NCI-H1930 (cell line): ENCODE measurements at places on chromosomes 13 and 19.

DNA sequence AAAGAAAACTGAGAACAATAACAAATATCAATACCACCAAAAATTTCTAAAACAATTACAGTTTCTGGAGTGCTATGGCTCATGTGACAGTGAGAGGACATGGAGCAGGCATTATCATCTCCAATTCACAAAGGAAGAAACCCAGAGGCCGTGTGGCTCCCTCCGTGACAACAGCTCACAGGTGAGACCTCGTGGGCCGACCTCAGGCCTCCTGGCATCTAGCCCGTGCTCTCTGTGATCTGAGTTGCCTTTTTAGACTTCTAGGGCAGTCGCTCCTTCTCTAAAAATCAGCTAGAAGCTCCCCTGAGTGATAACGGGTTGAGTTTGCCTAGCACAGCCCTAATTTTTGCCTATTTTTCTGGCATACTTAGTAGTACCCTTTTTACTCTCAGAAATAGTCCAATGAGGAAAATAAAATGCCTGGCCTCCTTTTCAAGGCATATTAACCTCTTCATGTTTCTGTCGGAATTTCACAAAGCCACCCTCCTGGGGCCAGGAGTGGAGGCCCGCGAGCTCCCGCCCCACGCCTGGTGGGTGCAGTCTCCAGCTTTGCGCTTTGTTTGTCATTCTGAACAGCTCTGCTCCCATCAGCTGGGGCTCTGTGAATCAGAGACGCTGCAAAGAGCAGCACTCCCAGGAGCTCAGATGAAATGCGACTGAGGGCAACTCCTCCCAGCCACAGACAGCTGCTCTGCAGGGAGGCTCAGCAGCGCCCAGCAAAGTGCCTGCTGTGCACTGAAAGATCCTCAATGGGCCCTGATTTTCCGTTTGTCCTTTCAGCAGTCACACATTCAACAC, 292.5 kb downstream of the UQCRFS1 start:
- DNase-seq: no peak

GRCh38 chr13:67094952-67095351, 135.2 kb downstream of the PCDH9 start:
- DNase-seq: no peak

- no peak for DNase-seq
Observed at GRCh38 chr19:31528261-31528660, 179.0 kb upstream of the TSHZ3 start.

DNA sequence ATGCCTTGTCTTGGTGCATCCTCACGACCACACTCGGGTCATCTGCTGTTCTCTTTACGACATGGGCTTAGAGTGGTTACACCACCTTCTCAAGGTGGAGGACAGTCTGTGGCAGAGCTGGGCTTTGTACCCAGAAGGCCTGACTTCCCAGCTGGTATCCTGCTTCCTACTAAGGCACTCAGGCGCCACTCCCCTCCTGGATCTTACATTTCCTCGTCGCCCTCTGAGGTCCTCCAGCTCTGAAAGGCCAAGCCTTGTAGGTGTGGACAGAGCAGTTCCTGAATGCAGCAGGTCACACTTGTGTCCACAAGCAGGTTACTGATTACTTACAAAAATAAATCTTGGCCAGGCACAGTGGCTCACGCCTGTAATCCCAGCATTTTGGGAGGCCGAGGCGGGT, 11.9 kb downstream of the SYCE2 start:
- no peak for DNase-seq

DNA sequence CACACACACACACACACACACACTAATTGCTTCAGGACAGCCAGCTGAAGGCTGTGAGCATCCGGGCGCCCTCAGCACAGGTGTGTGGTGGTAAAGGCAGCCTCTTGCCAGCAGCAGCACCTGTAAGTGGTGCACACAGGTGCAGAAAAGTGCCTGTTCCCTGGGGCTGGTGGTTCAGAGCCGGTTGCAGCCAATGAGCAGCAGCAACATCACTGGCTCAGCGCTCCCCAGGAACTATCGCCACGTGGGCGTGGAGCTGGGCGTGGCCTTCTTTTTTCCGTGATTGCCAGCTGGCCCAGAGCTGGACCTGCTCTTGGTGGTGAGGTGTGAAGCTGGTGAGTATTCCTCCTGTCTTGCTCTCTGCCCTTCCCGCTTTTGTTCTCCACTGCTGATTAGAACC, at the start of gene NLRP5:
Gene NLRP5, plus strand, starts transcription at position 289 of the 400 bp plus-strand sequence.
- no peak for DNase-seq

DNA sequence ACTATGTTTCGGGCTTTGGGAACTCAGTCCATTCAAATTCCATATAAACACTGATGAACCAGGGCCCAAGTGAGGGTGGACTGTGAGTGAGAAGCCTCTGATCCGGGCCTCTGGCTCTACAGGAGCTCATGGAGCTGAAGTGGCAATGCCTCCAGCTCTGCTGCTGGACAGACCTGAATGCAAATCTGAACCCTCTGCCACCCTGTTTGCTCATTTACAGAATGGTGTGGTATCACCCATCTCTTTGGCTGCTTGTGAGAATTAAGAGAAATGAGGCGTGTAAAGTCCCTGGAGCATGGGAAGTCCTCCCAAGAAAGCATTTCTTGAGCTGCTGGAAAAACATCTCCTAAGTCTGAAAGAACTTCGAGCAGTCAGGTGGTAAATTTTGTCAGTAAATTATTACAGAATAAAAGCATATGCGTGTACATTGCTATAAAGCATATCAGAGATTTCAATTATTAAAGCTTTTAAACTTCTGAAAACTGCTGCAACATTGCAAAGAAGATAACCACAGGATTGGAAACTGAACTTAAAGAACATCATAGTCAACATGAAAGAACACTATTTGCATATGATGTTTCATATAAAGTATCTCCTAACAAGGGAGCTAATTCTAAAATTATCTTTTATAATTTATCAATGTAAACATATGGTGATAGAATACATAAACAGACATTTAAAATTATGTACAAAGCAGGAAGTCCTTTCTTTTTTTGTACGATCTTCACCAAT, 369.0 kb downstream of the UQCRFS1 start:
- DNase-seq: no peak

- no peak for DNase-seq
Observed at GRCh38 chr19:4090356-4091220, 23.9 kb upstream of the ZBTB7A start.

DNA sequence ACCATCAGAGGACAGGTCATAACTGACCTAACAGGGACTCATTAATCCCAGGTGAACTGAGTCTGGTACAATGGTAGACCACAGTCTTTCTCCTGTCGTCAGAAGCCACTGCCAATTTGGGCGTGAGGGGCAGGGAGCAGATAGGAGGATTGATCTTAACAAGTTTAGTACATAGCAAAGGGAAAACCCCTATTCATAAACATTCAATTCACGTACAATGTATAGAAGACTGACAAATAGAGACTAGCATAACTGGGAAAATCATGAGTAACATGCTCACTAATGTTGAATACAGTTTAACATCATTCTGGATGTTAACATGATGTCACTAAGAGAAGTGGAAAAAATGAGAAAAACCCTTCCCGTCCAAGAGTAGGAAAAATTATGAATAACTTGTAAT, 54.1 kb downstream of the SLC7A1 start:
- no peak for DNase-seq

DNA sequence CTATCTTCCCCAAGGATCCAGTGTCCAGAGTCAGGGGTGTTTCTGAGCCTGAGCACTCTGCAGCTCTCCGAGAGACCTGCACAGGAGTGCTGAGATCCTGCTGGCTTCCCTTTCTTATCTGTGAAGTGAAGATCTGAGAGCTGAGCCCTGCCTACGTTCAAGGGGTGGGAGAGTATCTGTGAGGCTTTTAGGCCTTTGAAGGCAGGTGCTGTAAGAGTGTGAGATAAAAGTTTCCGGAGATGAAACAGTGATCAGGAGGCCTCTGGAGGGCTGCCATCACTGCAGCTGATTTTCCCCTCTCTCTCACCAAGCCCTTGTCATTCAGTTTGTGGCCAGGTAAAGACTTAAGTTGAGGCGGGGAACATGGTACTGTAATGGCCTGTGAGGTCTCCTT, 83.1 kb downstream of the AKAP11 start:
- no peak for DNase-seq

- DNase-seq: no peak
Observed at GRCh38 chr13:32585550-32586079, 637 bp upstream of the PDS5B start.

DNA sequence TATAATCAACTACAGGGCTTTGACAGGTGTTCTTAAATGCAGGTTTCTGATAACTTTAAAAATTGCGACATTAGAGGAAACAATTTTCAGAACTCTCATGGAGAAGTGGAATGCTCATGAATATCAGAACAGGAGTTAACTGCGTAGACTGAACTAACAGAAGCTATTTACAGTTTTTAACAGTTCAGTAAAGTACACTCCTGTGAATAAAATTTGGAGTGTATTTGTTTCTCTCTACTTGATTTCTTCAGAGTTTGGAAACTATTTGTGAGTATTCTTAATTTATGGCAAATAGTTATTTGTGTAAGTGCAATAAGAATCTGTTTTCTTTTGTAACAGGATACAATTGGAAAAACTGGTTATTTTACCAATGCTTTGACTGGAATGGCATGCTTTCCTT, 114.4 kb downstream of the TNFRSF19 start:
- no peak for DNase-seq

DNA sequence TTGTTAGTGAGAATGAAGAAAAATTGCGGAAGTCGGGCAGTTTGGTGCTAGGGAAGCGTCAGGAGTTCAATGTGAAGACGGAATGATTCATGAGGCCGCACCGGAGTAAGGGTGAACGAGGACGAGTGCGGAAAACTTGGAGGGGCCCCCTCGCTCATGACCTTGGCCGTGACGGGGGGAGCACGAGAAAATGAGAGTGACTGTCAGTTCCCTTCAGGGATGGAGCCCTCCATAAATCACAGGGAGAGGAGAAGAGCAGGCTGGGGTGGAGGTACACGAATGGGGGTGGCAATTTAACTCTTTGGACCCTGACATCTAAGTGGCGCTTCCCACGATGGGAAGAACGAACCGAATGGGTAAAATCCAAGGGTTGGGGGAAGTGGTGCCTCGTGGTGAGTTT, 486.4 kb downstream of the TSHZ3 start:
- DNase-seq: no peak

DNA sequence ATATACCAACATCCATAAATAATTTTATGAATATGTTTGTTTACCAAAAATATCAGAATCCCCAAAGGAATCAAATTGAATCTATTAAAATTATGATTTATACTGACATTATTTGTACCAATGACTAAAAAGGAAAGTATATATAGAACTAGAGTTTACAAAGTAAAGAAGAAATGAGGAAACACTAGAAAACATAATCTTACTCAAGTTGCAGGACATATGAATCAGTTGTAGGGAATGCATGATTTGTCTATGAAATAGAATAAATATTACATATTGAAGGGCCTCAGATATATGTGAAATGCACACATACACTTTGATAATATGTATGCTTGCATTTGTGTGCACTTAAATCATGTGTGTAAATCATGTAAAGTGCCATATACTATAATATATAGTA, 1466.4 kb downstream of the EFNB2 start:
- no peak for DNase-seq

- no peak for DNase-seq
Observed at GRCh38 chr13:43315522-43315921, 292.1 kb downstream of the DNAJC15 start.

DNA sequence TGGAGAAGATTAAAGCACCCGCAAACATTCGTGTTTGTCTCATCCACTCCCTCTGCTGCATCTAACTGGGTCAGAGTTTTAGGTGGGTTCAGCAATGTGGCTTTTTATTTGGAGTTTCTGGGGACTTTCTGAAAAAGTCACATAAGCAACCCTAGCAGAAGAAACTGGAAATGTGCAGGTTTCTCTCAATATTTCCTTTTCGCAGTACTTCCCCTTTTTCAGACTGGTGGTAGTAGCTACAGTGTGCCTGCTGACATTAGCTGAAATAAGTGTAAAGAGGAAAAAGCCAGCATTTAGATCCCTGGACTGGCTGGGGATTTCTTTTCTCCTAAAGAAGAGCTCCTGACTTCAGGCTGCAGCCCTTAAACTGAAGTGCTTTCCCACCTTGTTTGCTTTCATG, 15.9 kb upstream of the OLFM4 start:
- no peak for DNase-seq

DNA sequence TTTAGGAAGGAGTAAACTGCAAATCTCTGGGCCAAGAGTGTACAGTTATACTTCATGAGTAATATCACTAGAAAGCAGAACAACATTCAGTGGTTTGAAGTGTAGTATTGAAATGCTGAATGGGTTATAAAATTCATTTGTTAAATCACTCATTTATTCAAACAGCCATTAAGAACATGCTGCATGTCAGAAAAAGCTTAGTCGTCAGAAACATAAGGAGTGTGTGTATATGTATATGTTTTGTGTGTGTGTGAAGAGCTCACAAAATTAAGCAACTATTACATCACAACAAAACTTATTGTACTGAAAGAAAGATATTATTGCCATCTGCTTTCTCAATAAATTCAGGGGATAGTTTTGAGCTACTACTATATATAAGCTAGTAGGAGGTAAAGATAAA, 165.4 kb upstream of the PCDH9 start:
- DNase-seq: no peak

DNA sequence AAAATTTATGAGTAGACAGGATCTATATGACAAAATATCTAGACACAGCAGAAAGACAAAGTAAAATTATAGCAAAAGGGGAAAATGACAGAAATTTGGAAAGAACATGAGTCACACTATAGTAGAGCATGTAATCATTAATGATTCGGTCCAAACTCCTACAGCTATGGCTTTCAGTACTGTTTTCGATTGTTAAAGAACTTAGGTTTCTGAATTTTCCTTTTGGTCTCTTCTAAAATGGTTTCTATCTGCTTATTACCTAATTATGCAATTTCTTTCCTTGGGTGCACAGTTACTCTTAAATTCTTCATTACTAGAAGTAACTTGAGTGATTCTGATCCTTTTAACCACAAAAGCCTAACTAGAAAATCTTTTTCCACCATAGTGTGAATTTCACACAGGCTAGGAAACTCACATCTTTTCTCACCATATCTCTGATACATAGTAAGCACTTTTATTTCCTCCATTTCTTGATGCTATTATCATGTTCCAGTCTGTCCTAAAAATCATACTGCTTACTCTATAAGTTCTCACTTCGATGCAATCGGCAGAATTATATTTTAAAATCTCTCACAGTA, 1101.4 kb downstream of the PCDH9 start:
- DNase-seq: no peak

- DNase-seq: no peak
Observed at GRCh38 chr13:99062593-99062992, 84.7 kb upstream of the DOCK9 start.

DNA sequence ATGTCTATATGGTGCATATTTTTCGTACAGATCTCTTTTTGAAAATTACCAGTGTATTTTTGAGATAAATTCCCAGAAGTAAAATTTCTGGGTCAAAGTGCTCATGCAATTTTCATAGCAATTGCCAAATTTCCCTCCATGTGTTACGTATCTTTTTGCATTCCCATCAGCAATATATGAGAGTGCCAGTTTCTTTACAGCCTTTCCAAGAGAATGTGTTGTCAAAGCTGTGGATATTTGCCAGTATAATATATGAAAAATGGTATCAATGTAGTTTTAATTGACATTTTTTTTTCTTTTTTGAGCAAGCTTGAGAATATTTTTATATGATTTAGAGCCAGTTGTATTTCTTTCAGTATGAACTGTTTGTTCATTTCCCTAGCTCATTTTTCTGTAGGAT, 399.0 kb upstream of the KLF12 start:
- no peak for DNase-seq

GRCh38 chr19:16847430-16847829, 18.2 kb downstream of the SIN3B start:
- no peak for DNase-seq

- no peak for DNase-seq
Observed at GRCh38 chr19:15418231-15418578, 583 bp downstream of the AKAP8L start.
